GM04504 (cell line): ENCODE measurements at places on chromosomes 2 and 18.

DNA sequence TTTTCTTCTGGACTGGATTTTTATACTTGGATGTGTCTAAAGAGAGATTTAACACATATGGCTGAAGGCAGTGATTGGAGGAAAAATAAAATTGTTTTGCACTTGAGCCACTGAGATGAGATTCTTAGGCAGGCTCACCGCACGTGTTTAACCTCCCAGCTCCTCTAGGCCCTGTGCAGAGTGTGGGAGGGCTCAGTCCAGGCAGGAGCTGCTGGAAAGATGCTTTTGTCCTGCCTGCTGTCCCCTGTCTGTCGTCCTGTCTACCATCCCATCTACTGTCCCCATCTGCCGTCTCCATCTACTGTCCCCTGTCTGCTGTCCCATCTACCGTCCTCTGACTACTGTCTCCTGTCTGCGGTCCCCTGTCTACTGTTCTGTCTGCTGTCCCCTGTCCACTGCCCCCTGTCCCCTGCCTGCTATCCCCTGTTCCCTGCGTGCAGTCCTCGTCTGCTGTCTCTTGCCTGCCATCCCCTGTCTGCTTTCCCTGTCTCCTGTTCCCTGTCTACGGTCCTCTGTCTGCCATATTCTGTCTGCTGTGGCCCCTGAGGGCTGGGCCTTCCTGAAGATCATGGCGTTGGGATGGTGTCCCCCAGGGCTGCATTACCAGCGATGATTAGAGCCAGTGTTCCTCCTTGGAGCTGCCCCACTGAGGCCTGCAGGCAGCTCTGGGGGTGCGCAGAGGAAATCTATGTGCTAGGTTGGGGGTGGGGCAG lies 43.7 kb upstream of the HS6ST1 start:
- DNase-seq, result no peak

GRCh38 chr2:191983591-191983990 lies 136.7 kb upstream of the CAVIN2 start:
- DNase-seq, result no peak

GRCh38 chr2:133077269-133077822 lies 407.3 kb upstream of the LYPD1 start:
- no peak for DNase-seq

DNA sequence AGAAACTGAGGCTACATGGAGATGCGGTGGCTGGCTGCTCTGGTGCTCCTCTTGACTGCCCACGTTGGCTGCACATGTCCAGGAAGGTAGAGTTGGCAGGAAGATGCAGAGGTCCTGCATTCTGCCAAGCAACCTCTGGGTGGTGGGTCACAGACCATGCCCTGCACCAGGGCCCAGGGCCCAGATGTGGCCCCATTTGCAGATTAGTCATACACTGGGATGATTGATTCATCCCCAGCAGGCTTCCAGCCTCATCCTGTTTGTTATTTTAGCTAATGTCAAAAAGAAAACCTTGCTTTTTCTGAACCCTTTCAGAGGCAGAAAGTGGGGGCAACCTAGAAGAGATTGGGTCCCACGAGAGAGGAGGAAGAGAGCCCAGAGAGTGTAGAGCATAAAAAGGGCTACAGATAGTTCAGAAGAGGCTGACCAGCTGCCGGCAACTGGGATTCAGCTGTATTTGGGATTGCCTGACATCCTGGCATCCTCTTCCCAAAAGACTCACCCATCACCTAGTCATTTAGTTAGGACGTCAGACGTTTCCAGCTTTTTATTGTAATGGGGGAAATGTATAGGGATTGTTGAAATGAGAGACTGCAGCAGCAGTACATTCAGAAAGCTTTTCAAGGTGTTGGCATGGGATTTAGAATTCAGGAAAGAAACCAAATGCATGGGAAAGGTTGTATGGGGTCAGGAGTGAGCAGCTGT lies 101.9 kb downstream of the CTIF start:
- no peak for DNase-seq

GRCh38 chr18:45566025-45566740 lies 49.1 kb upstream of the SLC14A2 start:
- peak; percentile 84 for DNase-seq

GRCh38 chr2:74424995-74425406 lies 3.5 kb downstream of the WDR54 start:
- DNase-seq, result no peak

GRCh38 chr2:71451705-71452104 lies 1.7 kb upstream of the DYSF start:
- no peak for DNase-seq

DNA sequence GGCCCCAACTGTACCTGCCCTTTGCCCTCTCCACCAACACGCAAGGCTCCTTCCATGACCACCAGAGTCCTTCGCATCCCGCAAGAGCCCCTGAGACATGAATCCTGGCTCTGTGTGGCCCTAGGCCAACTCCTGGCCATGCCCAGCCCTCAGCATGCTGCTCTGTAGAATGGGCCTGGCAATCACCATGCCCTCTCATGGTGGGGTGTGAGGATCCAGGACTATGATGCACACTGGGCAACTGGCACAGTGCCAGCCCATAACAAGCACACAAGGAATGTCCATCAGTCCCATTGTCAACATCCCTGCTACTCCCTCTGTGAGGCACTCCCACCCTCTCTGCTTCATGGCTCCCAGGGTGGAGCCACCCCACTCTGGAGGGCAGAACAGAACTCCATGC lies 44.7 kb downstream of the FER1L5 start:
- DNase-seq, result no peak

DNA sequence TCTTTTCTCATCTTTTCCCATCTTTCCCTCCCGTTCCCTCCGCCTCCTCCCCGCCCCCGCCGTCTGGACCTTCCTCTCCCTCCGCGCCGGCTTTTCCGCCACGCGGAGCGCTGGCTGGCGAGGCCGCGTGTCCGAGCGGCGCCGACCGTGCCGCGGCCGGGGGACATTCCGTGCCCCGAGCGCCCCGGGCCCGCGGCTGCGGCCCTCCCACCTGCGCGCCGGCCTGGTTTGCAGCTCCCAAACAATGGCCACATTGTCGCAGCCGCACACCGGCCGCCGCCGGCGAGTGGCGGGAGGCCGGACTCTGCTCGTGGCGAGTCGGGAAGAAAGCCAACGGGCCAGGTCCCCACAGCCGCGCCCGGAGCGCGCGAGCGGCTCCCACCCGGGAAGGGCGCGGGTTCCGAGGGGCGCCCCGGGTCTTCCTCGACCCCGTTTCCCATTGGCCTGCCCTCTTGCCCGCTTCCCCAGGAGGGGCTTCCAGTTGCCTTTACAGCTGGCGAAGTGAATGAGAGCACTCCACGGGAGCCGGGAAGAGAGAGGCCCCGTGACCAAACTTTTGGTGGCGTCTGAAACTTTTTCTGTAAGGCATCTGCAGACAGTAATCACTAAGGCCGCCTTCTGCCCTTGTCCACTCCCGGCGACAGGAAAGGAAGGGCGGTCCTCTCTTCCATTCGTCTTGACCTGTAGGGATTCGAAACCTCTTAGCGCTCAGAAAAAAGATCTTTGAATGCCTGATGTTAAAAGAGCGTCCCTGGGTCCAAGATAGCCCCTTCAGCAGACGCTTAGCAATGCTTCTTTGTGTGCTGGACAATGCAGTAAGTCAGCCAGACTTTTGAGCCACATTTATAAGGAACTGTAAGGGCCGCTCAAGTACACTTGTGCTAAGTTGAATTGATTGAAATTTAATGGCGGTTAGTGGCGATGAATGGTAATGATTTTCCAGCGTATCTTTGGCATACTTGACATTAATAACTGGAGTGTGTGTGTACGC lies 6.2 kb downstream of the GLI2 start:
- DNase-seq, result no peak
